Stimulated activated CD8-positive, alpha-beta memory T cell treated with anti-CD3 and anti-CD28 coated beads, Interleukin-12 subunit alpha, Interleukin-12 subunit beta, amount 100 ng/mL, for 4 hours (primary cell): ENCODE measurements at places on chromosomes 16 and 17.

DNA sequence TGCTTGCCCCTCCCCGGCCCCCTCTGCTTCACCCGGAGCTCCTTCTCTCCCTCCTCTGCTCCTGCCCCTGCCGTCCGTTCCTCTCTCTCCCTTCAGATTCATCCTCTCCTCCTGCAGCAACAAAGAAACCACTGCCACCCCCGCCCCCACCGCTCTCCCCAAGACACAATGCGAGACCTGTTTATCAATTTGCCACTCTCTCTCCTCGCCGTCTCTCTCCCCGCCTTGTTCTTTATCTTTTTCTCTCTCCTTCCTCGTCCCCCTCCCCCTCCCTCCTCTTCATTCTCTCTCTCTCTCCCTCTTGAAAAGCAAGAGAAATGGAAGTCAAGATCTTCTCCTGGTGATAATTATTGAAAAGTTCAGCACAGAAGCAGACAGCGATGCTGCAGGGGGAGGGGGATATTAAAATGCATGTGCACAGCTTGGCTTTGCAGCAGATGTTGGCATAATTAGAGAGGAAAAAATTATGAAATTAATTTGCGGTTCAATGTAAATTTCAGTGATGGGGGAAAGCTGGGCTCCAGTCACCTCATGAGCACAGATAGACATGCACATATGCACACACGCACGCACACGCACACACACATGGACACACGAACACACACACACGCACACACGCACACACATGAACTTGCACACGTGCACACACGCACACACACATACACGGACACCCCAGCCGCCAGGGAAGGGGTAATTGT, 58.1 kb upstream of the CBFA2T3 start:
- no peak for DNase-seq

DNA sequence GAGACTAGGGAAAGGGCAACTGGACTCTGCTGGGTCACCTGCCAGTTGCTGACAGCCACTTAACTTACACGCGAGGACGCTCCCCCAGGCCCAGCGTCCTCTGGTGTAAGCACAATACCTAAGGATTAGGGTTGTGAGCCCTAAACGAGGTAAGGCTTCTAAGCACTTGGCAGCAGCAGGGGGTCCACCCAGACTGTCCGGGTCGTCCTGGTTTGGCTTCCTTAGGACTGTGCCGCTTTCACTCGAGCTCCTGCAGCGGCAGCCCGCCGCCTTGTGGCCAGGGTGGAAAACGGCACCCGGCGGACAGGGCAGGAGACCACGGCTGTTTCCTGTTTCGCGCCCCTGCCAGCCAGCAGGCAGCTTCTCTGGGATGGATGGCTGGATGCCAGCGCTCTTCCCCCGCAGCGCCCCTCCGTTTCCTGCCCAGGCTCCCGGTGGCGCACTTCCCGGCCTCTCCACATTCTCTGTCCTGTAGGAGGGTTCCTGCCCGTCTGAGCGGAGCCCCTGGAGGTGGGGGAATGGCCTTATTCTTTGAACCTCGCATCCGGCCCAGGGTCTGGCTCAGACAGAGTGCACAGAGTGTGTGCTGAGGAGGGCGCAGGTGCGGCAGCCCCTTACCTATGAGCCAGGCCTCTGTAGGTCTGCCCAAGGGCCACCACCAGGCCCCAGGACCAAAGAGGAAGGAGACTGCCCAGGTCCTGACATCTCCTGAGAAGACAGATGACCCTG, 47.0 kb upstream of the AMZ2 start:
- peak; percentile 55 for DNase-seq

DNA sequence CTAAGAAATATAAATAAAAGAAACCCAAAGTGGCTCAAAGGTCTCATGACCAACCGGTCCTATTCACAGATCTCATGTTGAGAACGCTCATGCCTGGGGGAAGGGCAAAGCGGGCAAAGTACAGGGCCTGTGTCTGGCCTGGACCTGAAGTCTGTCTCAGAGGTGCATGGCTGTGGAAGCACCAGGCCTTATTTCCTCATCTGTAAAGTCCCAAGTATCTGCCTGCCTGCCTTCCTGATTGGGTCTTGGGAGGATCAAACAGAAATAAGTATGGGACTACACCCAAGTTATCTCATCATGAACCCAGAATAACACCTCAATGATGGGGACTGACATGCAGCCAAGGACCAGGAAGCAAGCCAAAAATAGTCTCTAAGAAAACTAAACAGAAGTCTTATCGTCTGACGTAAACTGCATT, 14.2 kb downstream of the AXIN2 start:
- DNase-seq = no peak

GRCh38 chr16:57589374-57589773, 39.1 kb upstream of the ADGRG1 start:
- no peak for DNase-seq

DNA sequence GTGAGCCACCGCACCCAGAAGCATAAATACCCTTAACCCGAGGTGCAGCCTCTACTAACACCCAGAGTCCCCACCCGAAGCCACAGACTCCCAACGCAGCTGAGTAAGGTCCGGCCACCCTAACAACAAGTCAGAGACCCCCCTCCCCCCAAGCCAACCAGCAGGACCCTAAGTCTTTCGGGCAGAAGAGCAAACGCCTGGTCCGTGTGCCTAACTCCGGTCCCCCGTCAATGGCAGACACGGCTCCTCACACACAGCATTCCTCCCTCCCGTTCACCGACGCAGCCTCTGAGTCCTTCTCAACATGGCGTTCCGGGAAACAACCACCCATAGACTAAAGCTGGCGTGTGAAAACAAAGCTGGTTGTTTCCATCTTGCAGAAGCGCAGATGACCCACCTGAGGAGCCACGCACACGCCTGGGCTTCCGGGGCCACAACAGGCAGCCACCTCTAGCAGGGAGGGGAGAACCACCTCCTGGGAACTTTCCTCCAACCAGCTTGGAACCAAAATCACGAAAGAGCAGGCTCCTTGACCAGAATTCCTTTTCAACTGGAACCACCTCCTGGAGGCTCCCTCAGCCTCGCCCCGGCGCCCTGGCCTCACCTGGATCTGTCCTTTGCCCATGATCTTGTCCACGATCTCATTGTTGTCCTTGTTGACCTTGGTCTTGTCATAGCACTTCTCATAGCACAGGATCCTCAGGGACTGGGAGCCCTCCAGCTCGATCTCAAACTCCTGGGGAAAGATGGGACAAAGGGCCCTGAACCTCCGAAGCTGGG, 52.7 kb downstream of the TIMM22 start:
- no peak for DNase-seq

DNA sequence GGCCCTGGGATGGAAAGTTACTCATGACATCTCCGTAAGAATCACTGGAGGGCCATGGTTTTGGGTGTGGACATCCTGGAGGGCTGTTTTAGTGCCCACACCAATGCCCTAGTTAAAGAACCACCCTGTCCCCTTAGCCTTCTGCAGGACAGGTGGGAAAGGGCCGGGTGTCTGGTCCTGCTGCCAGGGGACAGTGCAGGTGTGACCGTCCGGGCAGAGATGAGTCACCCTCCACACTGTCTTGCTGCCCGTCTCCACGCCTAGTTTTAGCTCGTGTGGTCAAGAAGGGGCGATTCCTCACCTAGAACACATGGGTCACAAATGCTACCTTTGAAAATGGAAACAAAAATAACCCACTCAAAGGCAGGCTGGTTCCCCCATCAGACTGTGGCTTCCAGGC, 17.0 kb downstream of the CEP295NL start:
- DNase-seq = no peak

- no peak for DNase-seq
Measured at GRCh38 chr16:62225675-62226074, 189.4 kb upstream of the CDH8 start.

DNA sequence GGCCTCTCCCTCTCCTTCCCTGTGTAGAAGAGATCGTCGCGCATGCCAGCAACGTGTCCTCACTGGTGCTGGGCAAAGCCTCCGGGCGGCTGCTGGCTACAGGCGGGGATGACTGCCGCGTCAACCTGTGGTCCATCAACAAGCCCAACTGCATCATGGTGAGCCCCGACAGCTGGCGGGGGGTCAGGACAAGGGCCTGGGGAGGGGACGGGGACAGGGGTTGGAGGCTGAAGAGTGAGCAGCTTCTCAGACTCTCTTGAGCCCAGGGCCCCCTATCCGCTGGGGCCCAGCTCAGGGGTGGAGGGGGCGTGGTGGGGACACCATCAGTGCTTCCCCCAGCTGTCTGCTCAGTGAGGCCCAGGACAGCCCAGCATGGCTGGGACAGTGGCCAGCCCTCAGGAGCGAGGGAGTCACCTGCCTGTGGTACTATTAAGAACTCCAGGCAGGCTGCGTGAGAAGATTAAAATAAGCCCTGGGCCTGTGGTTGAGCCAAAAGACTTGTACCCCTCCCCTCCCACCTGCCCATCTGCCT, 6.2 kb downstream of the KATNB1 start:
- DNase-seq = no peak

DNA sequence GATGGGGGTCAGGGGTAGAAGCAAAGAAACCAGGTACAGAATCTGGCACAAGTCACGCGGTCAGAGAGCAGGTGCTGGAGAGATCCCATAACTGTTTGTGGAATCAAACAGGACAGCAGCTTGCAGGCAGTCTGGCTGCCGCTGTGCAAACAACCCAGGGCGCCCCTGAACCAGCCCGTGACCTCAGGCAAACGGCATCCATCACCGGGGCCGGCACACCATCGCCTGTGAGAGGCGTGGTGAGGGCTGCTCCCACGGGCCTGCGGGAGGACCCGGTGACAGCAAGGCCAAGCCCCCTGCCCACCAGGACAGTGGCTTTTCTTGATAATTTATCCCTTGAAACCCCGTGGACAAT, 47.9 kb downstream of the CBFA2T3 start:
- DNase-seq = no peak

DNA sequence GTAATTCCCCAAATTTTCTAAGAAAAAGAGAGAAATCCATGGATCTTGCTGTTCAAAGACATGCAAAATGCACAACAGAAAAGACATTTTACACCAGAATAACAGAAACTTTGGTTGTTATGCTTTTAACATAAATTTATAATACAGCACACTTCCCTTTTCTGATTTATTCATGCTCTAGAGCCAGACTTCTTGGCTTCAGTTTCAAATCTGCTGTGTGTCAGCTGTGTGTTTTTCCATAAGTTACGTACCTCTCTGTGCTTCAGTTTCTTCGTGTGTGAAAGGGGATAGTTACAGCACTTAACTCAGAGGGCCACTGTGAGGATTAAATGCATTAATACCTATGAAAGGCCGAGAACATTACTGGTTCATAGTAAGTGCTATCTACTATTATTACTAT, 6.8 kb upstream of the CCL3L1 start:
- no peak for DNase-seq

- no peak for DNase-seq
Measured at GRCh38 chr17:50375858-50376538, 3.0 kb downstream of the EME1 start.

DNA sequence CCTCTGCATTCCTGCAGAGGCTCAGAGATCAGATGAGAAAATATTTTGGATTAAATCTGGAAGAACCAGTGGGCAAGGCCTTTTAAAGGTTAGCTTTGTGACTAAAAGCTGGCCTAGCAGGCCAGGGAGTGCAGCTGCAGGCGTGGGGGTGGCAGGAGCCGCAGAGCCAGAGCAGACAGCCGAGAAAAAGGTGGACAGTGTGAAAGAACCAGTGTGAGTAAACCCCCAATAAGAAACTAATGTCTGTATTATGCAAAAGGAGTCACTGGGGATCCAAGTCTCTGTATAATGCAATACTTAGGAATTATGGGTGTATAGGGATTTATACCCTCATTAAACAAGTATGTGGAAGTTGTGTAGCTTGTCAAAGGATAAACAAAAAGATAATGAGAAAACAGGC, 21.4 kb upstream of the SPACA3 start:
- no peak for DNase-seq

GRCh38 chr16:51542981-51543815, 392.1 kb upstream of the SALL1 start:
- no peak for DNase-seq

DNA sequence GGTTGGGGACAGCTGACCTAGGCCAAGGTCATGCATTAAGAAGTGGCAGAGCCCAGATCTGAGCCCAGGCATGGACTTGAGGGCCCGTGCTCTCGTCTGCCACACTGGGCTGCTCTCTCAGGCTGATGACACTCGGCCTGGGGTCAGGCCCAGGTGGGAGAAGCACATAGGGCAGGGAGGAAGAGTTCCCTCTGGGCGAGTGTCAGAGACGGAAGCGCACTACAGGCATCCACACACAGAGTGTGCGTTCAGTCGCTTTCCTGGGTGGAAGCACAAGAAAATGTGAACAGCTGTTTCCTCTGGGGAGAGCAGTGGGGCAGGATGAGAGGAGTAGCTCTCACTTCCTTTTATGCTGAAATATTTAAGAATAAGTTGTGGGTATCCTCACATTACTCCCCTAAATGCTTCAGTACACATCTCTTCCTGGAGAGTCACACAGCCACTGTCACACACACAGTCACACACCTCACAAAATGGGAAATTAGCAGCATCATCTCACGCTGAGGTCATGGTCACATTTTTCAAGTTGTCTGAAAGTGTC, 59.7 kb downstream of the B9D1 start:
- no peak for DNase-seq

GRCh38 chr17:81099888-81100287, 64.9 kb downstream of the BAIAP2 start:
- DNase-seq = no peak

DNA sequence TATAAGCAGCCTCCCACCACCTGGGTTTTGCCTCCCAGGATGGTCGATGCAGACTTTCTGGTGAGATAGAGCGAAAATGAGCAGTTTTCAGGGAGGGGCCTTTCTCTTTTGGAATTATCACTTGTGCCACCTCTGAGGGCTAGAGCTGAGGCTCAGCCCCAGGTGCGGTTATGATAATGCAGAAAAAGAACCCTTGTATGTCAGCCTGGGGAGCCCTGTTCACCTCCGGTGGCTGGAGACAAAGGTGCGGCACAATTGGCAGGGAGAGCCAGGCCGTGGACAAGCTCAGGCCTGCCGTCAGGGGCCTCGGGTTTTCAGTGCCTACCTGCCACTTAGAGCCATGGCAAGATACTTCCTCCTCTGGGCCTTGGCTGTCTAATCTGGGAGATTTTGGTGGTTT, 4.4 kb downstream of the SCPEP1 start:
- DNase-seq = no peak

GRCh38 chr16:70638814-70639792, 7.3 kb upstream of the IL34 start:
- DNase-seq = no peak

DNA sequence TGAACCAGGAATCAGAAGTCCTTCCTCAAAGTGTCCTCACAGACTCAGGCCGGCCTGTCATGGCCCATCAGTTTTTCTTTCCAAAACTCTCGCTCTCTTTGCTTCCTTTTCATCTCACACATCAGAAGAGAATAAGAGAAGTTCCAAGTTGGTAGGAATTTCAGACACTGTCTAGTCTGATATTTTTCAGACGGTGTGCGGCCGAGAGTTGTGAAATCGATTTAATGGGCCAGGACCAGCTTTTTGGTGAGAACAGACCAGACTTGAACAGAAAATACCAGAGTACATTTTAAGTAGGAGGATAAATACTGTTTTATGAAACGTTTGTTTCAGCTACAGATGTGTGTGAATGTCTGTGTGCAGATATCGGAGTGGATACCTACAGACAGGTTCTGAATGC, 24.8 kb upstream of the RCVRN start:
- no peak for DNase-seq

- no peak for DNase-seq
Measured at GRCh38 chr16:49455181-49455990, 81.8 kb downstream of the C16orf78 start.
